ENCODE measurements at places on chromosomes 4 and X.
A peak's percentile ranks its signal among the peaks of the same experiment; 100 is the strongest.

GRCh38 chr4:121758925-121759568 is 5.9 kb downstream of the SMIM43 start:
- DNase-seq = no peak

DNA sequence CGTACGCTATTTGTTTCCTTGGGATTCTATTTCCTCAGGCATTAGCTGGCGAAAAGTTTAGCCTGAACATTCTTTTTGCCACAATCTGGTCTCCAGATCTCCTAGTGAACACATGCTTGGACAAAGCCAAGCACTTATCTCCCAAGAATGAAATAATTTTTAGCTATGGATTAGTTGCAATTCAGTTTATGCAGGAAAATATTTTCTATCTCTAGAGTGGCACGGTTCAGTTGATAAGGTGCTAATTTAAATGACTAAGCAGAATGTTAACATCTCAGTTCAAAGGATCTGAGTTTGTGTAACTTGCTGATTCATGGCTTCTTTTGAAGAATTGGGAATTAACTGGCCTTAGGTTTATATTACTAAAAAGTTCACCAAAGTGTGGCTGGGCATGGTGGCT is 58.1 kb upstream of the JADE1 start:
- DNase-seq = no peak

- DNase-seq = peak; percentile 45
Measured at GRCh38 chr4:27010334-27010940, 149.8 kb downstream of the STIM2 start.

DNA sequence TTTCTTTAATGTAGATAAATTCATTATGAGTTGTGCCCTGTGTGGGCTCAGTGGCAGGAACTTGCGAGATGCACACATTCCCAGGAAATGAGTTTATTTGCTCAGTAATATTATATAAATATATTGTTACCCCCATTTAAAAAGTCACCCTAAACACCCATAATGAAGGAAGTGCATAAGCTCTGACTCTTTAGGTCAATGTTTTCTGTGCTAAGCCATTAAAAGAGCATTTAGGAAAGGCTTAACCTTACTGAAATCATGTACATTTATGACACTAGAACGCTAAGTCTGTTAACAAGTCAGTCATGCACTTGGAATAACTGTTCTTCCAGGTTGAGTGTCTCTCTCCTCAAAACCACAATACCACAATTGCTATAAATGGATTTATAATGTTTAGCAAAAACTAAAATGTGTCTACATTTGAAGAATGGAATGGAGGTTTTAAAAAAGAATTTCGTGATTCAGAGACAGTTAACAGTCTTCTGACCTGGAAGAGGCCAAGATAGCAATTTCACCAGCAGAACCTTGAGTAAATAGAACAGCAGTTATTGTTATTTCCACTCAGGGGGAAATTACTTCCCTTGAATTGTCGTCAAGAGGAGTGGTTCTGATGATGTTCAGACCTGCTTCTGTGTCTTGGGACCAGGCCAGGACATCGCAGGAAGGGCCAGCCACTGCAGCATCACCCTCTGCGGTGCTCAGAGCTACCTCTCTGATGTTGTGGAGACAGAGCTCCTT is 91.1 kb upstream of the VEGFC start:
- no peak for DNase-seq

GRCh38 chr4:90121676-90122354 is 5.4 kb upstream of the CCSER1 start:
- DNase-seq = no peak

DNA sequence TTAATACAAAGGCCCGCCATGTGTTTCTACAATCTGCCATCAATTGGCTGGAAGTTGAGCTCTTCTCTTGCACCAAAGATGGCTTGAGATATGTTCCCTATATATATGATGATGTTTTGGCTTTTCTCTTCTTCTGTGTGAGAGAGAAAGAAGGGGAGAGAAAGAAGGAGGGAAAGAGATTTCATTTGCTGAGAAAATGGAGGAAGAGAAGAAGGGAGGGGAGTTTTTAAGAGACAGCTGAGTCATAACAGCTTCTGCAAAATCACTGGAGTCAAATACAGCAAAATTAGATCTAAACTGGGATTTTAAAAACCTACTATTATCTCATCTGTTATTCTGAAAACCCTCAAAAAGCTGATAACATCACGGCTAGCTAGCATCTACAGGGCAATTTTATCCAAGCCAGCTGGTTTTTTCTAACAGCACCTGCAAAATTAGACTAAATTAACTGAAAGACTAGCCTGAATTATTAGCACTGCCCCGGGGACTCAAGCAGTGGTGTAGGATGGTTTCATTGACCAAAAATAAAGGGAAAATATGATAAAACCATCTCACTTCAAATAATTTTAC is 647.6 kb upstream of the ACTRT1 start:
- DNase-seq = no peak

- no peak for DNase-seq
Measured at GRCh38 chr4:33911959-33912358, 2332.4 kb downstream of the ARAP2 start.

GRCh38 chr4:150033901-150034300 is 44.3 kb upstream of the DCLK2 start:
- DNase-seq = no peak

- DNase-seq = no peak
Measured at GRCh38 chrX:121014826-121015225, 29.3 kb upstream of the CT47A1 start.

GRCh38 chr4:123896446-123897071 is 500.0 kb downstream of the SPRY1 start:
- no peak for DNase-seq

GRCh38 chr4:169744601-169745000 is 13.1 kb downstream of the HPF1 start:
- DNase-seq = no peak

- peak; percentile 19 for DNase-seq
Measured at GRCh38 chrX:104568304-104568915, 2.4 kb downstream of the IL1RAPL2 start.

GRCh38 chrX:150683112-150683511 is 10.1 kb upstream of the MTMR1 start:
- DNase-seq = no peak

DNA sequence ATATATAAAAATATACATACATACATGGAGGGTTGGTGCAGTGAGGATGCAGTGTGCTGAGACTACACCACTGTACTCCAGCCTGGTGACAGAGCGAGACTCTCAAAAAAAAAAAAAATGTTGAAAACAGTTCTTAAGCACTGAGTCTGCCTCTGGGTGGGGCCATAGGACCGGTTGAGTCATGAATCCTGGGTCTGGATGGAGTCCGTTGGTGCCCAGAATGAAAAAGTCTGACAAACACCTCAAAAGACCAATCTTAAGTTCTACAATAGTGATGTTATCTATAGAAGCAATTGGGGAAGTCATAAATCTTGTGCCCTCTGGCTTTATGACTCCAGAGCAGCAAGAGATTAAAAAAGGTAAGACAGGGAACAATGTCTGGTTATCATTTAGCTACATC is 70.4 kb downstream of the FGFBP1 start:
- no peak for DNase-seq

- DNase-seq = no peak
Measured at GRCh38 chrX:153370293-153371055, 30.7 kb downstream of the PNMA6E start.

- DNase-seq = no peak
Measured at GRCh38 chrX:48935301-48935670, 16.5 kb upstream of the PIM2 start.

- DNase-seq = no peak
Measured at GRCh38 chrX:72340626-72341025, 34.9 kb upstream of the CITED1 start.

DNA sequence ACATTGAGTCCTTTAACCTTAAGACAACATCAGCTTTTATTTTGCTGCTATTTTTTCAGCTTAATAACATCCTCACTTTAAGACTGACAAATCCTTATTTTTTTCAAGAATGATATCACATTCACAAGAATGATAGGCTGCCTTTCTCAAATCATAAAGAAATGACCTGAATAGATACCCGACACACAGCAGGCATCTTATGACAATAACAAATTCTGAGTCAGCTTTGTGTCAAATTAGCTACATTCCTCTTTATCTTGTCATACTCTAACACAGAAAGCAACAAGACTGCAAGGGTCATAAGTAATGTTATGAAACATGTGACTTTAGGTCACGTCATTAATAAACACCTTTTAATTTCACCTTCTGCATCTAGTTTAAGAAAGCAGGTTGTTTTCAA is 2387.6 kb downstream of the PCDH7 start:
- DNase-seq = no peak

DNA sequence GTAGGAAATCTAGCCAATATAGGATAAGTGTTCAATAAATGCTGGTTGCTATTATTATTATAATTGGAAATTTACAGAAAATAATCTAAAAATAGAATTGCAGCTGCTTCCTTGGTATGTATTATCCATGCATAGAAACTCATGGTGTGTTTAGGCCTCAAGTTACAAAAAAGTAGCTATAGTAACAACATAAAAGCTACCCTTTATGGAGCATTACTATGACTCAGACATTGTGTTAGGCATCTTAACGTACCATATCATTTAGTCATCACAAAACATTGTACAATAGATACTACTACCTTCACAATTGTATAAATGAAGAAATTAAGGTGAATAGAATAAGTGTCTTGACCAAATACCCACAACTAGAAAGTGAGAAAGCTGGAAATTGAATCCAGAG is 126.9 kb upstream of the NRK start:
- no peak for DNase-seq

DNA sequence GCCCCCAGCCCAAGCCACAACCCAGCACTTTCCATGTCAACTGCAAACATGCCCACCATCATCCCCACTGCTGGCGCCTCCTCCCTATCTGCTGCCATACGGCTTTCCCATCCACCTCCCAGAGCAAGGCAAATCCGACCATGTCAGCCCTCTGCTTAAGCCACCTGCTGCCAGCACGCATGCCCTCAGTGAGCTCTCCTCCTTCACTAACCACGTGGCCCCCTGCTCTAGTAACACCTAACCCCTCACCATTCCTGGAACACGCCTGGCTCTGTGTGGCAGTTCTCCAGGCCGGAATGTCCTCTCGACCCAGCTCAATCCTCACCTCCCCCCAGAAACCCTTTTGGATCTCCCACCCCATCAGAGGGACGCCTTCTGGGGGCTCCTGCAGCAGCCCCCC is 17.4 kb downstream of the BCAP31 start:
- DNase-seq = no peak

GRCh38 chr4:40648742-40649281 is 19.1 kb upstream of the RBM47 start:
- DNase-seq = no peak

DNA sequence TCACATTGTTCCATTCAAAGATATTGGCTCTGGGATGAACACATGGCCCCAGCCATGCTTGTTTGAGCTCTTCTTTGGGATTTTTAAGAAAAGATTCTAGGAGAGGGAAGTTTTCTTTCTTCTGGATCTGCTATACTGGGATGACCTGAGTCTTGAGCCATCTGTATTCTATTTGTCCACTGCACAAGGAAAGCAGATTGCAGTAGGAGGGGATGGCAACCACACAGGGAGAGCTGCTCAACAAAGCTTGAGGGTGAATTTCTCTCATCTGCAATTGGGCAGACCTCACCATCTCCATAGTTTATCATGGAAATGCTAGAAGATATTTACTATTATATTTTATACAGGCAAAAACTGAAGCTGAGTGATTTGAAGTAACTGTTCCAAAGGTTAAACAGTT is 34.3 kb downstream of the ADH7 start:
- no peak for DNase-seq

DNA sequence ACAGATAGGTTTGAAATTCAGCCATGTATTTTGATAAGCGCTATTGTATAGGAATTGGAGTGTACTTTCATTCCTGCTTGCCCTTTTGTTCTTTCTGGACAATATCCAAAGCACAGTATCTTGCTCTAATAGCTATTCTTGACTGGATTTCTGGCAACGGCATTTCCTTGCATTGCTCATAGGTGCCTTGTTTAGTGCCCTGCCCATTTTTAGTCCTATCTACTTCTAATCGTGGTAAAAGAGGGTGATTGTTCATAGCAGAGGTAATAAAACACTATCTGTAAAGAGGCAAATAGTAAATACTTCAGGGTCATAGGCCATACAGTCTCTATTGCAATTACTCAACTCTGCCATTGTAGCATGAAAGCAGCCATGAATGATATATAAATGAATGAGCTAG is 155.9 kb downstream of the IL1RAPL2 start:
- no peak for DNase-seq

DNA sequence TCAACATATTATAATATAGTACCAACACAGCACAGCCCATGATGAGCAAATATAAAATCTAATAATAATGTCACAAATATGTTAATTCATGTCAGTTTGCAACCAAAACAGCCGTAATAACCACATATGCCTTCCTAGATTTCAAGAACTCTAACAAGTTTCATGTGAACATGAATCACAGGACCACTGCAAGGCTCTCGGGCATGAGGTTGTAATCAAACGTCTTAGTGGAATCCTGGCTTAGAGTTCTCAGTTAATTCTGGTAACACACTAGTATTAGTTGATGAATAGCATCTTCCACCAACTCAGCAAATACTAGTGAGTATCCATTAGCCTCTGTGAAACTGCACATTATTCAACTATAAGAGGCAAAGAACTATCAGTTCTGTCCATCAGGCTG is 379.3 kb upstream of the TENM3 start:
- DNase-seq = no peak
